ENCODE measurements at places on chromosomes 5 and 9.

GRCh38 chr9:70435948-70436347 is 21.5 kb upstream of the KLF9 start:
- DNase-seq: peak; percentile 61

- no peak for DNase-seq
Measured at GRCh38 chr5:173646692-173647091, 30.2 kb upstream of the BOD1 start.

GRCh38 chr5:61207884-61208283 is 45.6 kb upstream of the SMIM15 start:
- no peak for DNase-seq

DNA sequence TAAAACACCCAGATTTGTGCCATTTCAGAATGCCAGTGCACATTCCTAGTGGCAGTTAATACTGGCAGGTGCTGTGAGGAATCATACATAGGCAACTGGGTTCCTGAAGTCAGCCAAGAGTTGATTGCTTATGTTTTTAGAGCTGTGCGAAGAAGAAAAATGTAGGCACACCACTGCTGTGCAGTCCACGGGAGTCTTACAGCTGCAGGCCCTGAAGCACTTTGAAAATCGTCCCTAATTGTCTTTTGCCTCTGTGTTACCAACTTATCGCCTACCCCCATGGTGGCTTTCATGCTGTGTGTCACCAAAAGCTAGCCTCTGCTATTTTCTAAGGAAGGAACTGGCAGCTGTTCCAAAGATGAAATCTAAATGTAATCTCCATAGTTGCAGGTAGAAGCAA is 263.9 kb downstream of the ARRDC3 start:
- DNase-seq: no peak

DNA sequence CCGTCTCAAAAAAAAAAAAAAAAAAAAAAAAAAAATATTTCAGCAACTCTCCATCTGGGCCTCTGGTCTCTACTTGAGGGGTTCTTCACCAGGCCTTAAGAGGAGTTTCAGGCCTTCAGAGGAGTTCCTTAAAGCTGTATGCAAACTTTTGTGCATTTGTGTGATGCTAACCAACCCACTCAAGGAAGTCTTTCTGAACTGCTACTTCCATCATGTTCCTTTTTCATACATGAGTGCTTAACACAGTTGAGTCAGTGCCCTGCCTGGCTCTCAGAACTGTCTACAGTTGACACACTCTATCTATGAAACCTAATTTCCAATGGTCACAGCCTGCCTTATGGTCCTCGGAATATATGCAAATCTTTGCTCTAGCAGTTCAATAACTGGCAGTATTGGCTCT is 146.5 kb downstream of the MEF2C start:
- DNase-seq: no peak
